ENCODE measurements at places on chromosomes 12 and 14.

GRCh38 chr14:52443506-52443905 lies 108.8 kb downstream of the TXNDC16 start:
- no peak for DNase-seq

DNA sequence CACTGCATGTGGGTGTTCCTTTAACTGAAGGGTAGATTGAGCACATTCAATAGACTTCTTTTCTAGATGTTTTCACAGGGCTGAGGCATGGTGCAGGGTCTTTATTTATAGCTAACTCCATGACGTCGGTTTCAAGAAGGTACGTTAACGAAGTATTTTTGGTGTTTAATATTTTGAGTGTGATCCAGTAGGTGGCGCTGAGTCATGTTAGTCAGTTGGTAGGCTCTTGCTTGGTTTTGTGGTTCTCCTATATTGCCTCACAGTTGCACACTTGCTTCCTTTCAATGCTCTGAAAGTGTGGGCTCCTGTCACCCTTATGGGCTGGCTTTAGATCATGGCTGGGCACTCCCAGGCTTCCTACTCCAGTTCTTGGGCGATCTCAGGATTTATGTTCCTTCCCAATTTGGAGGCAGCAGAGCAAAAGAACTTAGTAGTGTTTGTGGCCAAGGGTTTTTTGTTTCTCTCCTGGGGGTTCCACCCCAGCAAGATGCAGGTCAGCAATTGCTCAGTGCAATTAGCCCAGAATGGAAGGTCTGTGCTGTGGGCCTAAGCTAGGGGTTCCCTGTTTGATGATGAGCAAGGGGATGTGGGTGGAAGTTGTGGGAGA lies 471.6 kb upstream of the FOXG1 start:
- DNase-seq, result peak; percentile 53

- no peak for DNase-seq
These were observed 33.4 kb downstream of the POLE start for GRCh38 chr12:132653567-132654290.

DNA sequence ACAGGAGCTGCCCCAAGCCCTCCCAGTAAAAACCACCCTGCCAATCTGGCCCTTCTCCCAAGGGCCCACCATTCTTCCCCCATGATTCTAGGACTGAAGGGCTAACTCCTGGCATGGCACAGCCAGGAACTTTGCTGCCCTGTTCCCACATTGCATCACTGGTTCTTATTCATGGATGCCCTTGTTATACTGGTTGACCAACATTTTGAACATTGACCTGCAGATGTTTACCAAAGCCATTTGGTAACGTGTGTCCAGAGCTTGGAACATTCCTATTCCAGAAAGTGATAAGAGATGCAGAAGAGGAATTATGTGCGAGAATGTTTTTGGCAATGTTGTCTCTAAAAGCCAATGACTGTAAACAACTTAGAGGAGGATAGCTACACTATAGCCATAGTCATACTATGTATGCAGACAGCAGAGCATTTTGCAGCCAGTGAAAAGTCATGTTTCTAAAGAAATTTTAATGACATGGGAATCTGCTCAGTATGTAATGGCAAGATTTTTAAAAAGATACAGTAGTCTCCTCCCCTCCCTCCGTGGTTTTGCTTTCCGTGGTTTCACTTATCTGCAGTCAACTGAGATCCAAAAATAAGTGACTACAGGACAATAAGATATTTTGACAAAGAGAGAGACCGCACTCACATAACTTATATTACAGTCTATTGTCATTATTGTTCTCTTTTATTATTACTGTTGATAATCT lies 108.8 kb downstream of the DAAM1 start:
- no peak for DNase-seq

GRCh38 chr12:103272949-103273348 lies 222.8 kb downstream of the C12orf42 start:
- no peak for DNase-seq

Data from NCI-H1417 (cell line).